ENCODE measurements at places on chromosomes 1 and 21. TPM values are rescaled to one million over a fixed set of nuclear protein-coding genes. Genes with fewer than 3 reads are reported as not detected.

Gene TCP10L
- polyA plus RNA-seq, result 2.3 TPM

Gene ERG
- 59.6 TPM for polyA plus RNA-seq

Gene BMP8B
- 1.0 TPM for polyA plus RNA-seq

Gene DNALI1
- polyA plus RNA-seq, result 21.2 TPM

DNA sequence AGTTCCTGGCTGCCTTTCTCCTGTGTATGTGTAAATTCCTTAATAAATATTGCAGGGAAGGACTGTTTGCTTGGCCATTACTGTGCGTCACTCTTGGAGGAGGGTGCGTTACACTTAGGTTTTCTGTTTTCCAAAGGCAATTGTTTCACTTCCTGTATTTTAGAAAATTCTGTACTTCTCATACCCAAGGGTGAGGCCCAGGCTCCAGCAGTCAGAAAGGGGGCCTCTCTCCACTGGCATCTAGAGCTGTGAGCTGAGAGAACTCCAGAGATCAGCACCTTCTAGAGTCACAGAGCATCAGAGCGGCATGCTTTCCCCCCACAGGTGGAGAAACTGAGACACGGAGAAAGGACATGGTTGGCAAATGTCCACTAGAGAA lies 27.0 kb upstream of the ZFP69B start:
- DNase-seq, result no peak

DNA sequence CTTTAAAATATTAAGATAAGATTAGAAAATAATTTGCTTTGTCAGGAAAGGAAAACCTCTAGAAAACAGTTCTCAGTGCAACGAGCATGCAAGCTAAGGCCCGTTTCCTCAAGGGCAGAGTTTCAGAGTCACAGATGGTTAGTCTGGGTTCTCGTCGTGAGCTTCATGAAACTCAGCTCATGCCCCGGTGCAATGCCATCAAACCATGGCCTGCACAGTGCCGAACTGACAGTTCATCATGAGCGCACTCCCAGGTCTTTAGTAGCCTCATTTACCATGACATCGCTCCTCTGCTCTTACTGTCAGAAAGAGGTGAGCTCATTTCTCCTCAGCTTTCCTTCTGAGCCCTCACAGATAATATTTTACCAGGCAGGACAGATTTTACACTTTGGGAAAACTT lies 319.2 kb downstream of the NTNG1 start:
- no peak for DNase-seq

DNA sequence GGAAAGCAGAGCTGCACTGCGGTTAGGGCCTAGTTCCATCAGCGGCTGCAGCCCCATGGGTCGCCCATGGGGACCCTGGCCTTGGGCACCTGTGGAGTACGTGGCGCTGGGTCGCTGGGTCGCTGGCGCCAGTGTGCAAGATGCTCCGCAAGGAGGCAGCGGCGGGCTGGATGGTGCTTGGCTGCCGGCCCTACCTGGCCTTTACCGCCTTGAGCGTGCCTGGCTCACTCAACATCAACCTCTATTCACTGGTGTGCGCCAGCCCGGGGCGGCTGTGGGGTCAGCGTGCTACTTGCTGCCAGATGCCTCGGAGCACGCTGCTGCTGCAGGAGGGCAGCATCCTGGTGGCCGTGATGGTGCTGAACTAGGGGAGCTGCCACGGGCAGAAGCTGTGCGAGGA lies 85.1 kb upstream of the RHOU start:
- DNase-seq, result no peak

All from aorta (tissue), 5 donors.